ENCODE measurements at places on chromosomes 4 and X. TPM values are rescaled to one million over a fixed set of nuclear protein-coding genes. Genes with fewer than 3 reads are reported as not detected.

- DNase-seq: no peak
Measured at GRCh38 chrX:30483996-30484395, 93.6 kb downstream of the TASL start.

Gene WDR1
- 109 TPM for total RNA-seq

Gene FGB
- not detected for total RNA-seq

GRCh38 chrX:17164941-17165340 lies 210.1 kb upstream of the NHS start:
- DNase-seq: no peak
